ENCODE measurements at places on chromosomes 5 and 9. TPM values are rescaled to one million over a fixed set of nuclear protein-coding genes. Genes with fewer than 3 reads are reported as not detected.

DNA sequence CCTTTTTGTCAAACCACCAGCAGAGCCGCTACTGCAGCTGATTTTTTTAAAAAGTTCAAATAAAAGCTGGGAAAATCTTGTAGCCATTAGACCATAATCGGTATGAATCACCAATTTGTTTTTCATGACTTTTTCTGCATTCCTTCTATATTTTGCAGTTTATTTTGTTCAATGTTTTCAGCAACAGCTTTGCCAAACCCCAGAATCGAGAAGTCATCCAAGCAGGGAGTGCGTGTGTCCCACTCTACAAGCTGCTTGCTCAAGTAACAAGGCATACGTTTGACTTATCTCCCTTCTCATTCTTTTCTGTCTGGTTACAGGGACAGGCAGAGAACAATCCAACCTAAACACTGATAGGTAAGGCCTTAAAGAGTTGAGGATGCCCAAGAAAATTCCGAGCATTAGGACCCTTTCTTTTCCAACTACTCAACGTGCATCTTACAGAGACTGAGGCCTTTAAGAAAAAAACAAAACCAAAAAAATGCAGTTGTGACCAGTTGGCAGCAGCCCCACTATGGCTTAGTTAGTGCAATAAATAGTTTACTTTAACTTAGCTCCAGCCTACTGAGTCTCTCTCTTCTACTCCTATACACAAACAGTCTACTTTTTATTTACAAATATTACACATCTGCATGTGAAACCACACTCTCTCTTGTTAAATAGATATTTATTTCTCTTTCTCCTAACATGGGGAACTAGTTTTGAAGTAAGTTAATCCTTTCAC is 134.7 kb upstream of the SLIT3 start:
- DNase-seq, result no peak

DNA sequence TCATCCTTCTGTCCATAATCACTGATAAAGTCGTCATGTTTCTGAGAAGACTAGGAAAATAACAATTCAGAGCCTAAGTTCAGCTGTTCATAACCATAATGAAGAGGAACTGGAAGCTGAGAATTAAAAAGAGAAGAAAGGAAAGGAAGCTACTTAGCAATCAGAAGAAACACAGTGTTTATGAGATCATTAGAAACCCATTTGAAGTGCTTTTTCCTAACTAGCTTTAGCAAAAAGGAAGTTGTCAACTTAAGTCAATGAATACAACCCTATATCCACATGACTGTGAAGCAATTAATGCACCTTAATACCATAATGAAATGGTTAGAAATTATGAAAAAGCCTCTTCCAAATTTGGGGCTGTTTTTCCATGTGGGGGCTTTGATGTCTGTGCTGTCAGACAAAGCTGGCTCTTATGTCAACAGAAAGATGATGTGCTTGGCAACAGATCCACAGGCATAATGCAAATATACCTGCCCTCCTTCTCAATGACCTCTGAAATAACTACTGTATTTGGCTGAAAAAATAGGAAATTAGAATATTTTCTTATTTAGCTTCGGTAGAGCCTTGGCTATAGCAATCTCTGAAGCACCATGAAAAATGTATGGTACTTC is 463.5 kb downstream of the RASEF start:
- no peak for DNase-seq

GRCh38 chr5:147935032-147935431 is 28.7 kb upstream of the C5orf46 start:
- no peak for DNase-seq

GRCh38 chr9:130347931-130348330 is 82.4 kb downstream of the HMCN2 start:
- DNase-seq, result no peak

GRCh38 chr9:98222885-98223691 is 30.7 kb upstream of the CORO2A start:
- no peak for DNase-seq

NUTM2G gene
- total RNA-seq, result not detected

Data from neural crest cell (in vitro differentiated cells).